T-helper 2 cell treated with Interferon-gamma antibody and Interleukin-4, amounts not matched to agents 5 μg/mL and 100 μg/mL, for 36 hours (primary cell): ENCODE measurements at places on chromosomes 6 and 20.

DNA sequence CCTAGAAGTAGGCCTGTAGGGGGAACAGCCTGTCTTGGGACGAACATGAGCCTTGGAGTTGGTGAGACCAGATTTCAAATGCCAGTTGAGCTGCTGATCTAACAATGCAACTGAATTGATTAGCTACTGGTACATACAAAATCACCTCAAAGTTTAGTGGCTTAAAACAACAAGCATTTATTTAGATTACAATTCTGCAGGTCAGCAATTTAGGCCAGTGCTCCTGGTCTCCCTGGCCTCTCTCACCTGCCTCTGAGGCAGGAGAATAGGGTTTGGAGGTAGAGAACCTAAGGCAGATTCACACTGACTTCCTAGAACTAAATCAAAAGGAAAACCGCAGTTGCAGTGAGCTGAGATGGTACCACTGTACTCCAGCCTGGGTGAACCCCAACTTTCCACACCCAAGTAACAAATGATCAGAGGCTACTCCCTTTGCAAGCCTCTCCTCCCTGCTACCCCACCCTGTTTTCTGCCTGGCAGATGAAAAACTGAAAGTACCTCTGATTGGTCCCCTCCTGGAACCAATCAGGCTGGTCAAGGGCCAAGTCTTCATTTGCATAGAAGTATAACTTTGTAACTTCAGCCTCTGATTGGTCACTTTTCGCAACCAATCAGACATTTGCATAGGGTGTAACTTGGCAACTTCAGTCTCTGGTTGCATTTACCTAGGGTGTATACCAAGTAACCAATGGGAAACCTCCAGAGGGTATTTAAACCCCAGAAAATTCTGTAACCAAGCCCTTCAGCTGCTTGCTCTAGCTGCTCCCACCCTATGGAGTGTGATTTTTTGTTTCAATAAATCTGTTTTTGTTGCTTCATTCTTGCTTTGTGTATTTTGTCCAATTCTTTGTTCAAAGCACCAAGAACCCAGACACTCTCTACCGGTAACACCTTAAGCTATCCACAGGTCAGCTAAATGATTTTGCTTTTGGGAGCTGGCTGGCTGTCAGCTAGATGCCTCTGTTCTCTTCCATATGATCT lies 8.1 kb upstream of the UBR2 start:
- DNase-seq = no peak

DNA sequence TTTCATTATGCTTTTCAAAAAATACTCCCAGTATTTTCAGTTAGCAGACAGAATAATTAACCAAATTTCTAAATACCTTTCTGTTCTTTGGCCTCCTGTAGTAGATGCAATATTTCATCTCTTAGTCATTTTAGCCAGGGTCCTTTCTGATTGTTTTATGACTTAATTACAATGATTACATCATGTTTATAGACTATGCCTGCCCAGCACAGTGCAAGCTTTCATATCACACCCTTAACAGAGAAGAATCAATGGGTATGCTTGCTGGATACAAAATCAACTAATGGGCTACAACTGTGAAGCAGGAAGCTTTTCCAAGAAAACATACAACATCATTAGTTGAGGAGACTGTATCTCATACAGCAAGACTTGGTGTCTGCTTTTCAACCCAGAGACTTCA lies 119.8 kb upstream of the NRSN1 start:
- no peak for DNase-seq

GRCh38 chr6:90199900-90200299 lies 96.7 kb downstream of the BACH2 start:
- DNase-seq = no peak

GRCh38 chr6:28811873-28812272 lies 111.9 kb downstream of the TRIM27 start:
- DNase-seq = no peak

DNA sequence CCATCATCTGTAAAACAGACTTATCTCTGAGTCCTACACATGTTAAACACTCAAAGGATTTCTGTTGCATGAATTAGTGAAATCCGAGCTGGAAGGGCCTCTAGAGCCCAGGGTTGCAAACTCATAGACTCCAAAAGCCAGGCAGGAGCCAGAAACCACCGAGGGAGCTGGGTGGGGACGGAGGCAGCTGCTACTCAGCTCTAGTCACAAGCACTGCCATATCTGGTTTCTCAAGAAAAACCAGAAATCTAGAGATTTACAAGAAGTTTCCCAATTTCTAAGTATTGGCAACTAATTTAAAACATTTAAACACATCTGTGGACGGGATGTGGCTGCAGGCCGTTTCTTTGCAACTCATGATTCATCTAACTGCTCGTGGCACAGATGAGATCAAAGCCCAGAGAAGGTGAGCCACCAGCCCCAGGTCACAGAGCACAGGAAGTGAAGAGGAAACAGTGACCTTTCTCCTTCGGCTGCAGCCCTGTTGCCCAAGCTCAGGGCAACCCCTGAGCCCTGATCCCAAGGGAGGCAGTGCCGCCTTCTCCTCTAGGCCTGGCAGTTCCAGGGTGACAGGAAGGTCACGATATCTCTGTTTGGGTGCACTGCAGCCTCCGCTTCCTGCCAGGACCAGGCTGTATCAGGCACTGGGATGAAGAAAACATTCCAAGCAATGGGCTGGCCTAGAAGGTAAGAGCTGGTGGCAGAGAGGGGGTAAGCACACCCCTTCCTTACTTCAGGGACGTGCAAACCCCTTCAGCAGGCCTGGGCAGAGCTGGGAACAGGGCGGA lies 26.4 kb upstream of the PTGIS start:
- peak; percentile 89 for DNase-seq

DNA sequence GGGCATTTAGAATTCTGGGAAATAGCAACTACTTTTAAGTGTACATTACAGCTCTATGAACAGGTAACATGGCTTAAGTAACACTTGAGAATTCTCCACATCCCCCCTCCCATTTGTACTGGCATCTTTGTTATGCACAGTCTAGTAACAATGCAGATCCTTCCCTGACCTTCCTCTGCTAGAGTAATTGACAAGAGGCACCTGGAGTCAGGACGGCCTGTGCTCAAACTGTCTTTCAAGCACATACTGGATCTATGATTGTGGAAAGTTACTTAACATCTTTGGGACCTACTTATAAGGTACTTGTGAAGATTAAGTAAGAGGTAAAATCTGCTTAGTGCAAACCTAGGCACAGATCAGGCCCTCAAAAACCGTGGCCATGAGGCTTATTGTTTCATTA lies 21.9 kb upstream of the GSTA3 start:
- DNase-seq = no peak

DNA sequence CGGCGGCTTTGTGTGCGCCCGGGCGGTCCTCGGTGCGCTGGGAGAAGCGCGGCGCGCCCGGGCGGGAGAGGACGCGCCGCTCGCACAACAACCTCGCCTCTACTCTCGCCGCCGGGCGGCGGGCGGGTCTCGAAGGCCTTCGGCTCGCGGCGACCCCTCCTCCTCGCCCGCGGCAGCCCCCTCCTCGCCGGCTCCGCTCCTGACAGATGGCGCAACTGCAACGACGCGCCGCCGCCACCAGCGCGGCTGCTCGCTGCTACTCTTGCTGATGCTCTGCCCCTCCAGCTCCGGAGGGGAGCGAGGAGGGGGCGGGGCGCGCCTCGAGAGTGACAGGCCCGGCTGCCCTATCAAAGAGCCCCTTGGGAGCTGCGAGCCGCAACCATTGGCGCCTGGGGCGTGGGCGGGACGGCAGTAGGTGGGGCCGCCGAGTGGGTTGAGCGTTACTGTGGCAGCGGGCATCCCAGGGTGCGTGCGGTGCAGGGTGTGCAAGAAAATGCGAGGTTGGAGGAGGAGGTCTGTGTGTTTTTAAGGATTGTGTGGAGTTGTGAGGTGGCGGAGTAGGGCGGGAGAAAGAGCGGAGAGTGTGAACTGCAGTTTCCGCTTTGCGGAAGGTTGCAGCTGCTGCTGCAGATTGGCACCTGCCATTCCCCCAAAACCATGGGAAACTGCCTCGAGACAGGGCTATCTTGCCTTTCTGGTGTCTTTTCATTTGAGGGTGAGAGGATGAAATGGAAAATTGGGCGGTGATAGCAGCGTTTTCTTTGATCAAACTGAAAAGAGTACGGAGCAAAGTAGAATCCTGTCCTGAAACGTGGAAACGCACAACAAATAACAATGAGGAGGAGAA lies at the start of gene FYN:
Gene FYN (minus strand): TSS at position 275 of the 847 bp plus-strand sequence. CDS start 153,401 bp downstream, outside the sequence.
- peak; percentile 99 for DNase-seq

- no peak for DNase-seq
Observed at GRCh38 chr6:31205638-31206037, 35.2 kb upstream of the POU5F1 start.
